Stimulated activated CD8-positive, alpha-beta memory T cell treated with anti-CD3 and anti-CD28 coated beads, Interleukin-4, amount 100 ng/mL, for 1 hour (primary cell): ENCODE measurements at places on chromosomes 3 and 15.

- no peak for DNase-seq
Observed at GRCh38 chr3:140198242-140198641, 263.3 kb downstream of the CLSTN2 start.

GRCh38 chr15:74386496-74387140 lies 19.2 kb upstream of the CYP11A1 start:
- DNase-seq: no peak

GRCh38 chr3:33795131-33795530 lies 3.3 kb upstream of the PDCD6IP start:
- no peak for DNase-seq

DNA sequence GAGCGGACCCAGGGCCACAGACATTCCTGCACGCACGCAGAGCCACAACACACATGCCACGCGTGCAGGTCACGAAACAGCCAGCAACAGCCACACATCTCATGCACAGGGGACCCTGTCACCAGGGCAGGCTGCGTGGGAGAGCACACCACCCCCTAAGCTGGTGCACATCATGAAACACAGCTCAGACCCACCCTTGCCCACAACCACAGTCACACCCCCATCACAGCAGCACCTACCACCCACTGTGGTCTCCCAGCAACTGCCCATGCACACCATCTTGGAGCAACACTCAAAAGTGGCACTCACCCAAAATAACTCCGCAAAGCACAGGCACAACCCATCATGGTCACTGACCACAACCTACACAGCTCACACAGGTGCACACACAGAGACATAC lies 75.7 kb downstream of the OCA2 start:
- no peak for DNase-seq

DNA sequence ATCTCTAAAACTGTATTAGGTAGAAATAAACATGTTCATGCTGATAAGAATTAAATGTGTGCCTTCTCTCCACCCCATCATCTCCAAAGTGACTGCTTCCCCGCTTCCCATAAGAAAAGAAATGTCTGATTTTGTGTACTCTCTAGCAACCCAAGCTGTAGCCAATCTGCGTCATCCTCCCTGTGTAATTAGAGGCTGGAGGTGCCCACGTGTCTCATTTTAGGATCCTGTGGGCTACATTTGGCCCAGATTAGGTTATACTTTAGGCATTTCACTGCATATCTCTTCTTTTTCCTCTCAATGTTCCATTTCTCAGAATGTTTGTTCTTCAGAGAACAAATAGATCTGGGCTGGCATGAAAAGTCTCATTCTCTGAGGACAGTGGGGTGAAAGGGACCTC lies 19.3 kb upstream of the ZNF148 start:
- DNase-seq: no peak

DNA sequence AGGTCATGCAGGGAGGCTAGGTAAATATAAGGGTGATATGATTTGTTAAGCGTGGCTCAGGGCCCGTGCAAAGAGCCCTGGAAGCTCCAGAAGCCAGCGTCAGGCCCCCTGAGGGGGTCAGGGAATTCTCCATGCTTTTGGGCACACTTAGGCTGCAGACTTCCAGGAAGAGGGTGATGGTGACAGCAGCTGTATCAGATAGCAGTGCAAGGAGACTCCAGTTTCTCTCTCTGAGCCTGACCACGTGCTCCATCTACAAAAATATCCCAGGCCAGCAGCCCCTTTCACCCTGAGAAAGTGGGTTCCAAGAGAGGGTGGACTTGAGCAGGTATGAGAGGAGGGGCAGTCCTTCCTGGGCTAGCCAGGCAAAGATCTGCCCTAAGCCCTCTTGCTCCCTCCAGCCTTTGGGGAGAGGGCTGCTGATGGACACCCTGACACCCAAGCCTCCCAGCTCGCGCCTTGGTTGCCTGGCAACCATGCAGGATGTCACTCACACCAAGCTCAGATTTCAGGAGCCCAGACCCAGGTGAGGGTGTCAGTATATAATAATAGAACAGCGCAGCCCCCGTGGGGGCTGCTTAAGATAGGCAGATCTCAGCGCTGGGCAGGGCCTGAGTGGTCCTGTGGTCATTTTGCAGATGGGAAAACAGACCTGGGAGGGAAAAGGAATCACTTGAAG lies 35.8 kb downstream of the ATP2B2 start:
- DNase-seq: no peak

DNA sequence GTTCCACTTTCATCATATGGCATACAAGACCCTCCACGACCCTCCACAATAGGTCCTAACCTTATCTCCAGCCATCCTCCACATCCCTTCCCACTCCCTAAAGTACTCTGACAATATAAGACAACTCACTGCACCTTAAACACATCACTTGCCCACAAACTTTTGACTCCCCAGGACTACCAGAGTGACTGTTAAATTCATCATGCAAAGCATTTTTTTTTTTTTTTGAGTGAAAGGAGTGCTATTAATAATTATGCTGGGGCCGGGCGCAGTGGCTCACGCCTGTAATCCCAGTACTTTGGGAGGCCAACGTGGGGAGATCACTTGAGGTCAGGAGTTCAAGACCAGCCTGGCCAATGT lies 55.8 kb downstream of the OSBPL10 start:
- DNase-seq: no peak

DNA sequence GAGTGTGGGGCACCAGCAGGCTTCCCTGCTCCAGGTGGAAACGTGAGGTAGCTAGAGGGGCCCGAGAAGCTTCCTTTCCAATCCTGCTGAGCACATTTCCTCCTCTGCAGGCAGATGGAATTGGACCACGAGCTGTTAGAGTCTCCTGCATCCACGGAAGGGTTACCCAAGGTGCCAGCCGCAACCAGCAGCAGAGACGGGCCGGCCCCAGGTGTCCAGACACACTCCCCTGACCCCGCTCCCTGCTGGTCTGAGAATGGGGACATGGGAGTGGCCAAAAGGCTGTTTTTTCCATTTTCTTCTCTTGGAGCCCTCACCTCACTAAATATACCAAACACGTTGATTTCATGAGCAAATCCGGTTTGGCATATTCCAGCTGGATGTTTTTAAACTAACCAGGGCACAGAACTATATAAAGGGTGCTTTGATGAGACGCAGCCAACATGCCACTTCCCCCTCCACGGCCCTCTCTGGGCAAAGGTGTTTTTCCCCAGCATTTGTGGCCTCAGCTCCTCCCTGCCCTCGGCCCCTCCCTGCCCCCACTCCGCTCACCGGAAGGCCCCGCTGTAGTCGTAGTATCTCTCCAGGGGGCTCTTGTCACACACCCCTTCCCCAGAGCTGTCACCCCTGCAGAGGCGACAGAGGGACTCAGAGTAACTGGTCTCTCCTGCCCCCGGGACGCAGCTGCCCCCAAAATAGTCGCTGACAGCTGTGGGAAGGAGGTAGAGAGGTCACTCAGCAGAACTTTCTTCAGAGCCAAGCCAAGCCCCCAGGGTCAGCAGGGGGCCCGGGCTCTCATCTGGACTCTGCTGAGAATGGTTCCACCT lies 7.0 kb downstream of the MELTF start:
- DNase-seq: no peak

- no peak for DNase-seq
Observed at GRCh38 chr3:177887475-177887874, 648.8 kb upstream of the KCNMB2 start.

DNA sequence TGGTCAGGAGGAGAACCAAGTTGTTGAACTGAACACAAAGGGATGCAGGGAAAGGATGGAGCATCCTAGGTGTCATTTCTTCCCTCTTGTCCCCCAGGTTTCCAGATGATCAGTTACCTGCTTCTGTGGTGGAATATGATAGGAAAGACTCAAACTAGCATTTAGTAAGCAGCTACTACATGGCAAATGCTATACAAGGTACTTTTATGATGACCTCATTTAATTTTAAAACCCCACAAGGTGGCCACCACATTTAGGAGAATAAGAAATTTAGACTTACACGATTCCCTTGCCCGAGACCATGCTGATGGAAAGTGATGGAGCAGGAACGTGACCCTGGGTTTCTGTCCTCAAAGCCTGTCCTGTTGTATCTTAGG lies 40.9 kb downstream of the CCR4 start:
- no peak for DNase-seq

DNA sequence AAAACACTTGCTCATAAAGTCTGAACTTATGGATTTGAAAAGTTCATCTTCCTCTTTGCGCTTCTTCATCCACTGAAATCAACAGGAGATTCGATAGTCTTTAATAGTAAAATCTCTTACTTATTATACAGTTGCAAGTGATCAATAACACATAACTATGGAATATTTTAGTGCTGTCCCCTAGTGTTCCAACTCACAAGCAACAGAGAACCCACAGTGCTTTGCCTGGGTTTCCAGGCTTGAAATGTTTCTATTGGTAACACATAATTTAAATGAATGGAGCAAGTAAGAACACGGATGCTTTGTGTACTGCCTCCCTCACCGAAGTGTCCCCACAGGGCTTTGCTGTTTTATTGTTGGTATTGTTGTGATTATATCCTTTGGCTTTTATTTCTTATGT lies 93.5 kb downstream of the WDR72 start:
- no peak for DNase-seq

- DNase-seq: no peak
Observed at GRCh38 chr3:30135190-30135589, 471.2 kb upstream of the TGFBR2 start.

DNA sequence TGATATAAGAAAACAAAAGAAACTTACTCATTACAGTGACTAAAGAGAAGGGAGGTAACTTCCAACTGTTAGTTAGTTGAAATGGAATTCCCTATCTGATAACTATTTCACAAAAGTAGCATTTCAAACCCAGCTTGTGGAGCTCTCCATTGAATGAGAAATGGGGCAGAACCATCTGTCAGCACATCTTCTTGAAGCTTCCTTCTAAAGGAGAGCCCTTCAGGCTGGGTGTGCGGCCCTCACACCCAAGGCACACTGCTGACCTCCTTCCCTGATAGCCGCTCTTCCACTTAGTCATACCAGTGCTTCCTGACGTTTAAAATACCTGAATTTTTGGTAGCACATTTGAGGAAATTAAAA lies 28.1 kb upstream of the VEPH1 start:
- DNase-seq: no peak

DNA sequence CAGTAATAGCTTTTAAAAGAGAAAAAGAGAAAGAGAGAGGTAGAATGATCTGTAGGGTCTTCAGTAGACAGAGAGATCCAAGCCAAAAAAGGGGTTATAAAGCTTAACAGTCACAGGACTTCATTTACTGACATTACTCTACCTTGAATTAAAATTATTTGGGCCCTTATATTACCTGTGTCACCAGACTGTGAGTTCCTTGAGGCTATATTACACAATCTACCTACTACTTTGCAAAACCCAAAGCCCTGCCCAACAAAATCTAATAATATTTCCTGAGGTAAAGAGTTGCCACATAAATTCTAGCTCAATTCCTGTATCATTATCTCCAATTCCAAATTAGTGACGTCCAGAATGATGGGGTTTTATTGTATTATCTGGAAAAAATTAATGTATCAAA lies 1.9 kb downstream of the UBR1 start:
- DNase-seq: no peak

DNA sequence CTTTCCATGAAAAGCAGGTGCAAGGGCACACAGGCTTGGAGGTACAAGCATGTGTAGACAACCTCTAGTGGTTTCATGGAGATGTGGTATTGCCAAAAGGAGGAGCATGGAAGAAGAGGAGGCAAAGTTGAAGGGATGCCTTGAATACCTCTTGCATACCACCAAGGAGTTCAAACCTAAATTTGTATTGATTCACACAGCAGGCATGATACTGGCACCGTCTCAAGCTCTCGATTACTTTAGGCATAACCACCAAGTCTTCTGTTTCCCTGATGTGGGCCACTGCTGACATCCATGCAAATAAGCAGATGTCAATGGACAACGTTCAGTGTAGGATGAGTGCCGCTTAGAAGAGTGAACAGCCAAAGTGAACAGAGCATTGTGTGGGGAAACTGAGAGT lies 87.1 kb downstream of the SCN11A start:
- no peak for DNase-seq

- DNase-seq: no peak
Observed at GRCh38 chr15:97893967-97894366, 66.5 kb upstream of the ARRDC4 start.

DNA sequence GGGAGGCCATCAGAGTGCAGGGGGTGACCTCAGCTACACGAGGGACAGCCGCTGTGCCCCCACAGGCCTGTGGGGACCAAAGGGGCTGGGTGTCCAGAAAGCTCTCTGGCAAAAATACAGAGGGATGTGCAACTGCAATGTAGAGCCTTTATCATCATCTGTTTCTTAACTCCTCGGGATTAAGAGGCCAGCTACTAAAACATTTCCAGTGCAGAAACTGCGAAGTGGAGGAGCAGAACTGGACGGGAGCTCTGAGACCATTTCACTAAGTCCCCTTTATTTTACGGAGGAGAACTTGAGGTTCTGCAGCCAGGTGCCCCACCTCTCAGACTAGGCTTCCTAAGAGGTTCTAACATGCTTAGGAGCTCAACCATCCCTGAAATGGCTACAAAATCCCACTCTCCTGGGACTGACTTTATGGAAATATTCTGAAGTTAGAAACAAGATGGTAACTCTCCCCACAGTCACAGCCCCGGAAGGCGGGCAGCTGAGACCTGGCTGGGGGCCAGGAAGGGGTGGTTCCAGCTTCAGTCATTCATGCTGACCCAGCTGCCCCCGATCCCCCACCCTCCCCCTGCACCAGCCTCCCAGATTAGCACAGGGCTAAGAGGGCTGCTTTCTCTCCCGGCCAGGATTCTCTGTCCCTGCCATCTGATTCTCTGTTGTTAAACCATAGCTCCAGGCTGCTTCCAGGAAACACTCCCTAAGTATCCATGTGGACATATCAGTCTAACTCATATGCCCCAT lies 40.3 kb downstream of the UMPS start:
- DNase-seq: no peak

DNA sequence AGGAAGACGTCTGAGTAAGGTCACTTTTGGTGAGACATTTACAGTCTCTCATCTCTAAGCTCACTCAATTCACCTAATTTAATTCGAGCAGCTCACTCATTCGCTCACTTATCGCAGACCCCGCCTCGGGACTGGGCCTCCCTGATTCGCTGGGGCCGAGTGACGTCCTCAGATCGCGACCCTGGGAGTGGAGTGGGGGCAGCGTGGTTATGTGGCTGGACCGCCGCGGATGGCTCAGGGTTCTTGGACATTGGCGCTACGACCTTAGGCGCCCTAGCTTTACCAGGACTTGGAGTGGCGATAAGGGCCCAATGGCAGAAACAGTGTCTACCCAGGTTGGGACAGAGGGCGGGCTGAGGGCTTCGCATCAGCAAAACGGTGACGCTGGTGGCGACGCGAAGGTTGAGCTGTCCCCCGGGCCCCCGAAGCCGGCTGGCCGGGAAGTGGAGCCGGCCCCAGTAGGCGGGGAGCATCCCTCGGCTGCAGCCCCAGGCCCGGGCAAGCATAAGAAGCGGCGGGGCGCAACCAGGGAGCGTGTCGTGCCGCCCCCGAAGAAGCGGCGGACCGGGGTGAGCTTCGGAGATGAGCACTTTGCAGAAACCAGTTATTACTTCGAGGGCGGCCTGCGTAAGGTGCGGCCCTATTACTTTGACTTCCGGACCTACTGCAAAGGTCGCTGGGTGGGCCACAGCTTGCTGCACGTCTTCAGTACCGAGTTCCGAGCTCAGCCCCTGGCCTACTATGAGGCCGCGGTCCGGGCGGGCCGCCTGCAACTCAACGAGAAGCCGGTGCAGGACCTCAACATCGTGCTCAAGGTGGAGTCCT lies at the start of gene RPUSD2:
RPUSD2 (plus strand) TSS at position 171 of the 825 bp plus-strand sequence; CDS start at position 210, 39 bp downstream.
- DNase-seq: peak; percentile 84

- DNase-seq: no peak
Observed at GRCh38 chr15:80674245-80674614, 20.9 kb upstream of the ABHD17C start.
